Fibroblast of skin of left quadriceps (primary cell): ENCODE measurements at places on chromosomes 11 and 22.
A peak's percentile ranks its signal among the peaks of the same experiment; 100 is the strongest.

DNA sequence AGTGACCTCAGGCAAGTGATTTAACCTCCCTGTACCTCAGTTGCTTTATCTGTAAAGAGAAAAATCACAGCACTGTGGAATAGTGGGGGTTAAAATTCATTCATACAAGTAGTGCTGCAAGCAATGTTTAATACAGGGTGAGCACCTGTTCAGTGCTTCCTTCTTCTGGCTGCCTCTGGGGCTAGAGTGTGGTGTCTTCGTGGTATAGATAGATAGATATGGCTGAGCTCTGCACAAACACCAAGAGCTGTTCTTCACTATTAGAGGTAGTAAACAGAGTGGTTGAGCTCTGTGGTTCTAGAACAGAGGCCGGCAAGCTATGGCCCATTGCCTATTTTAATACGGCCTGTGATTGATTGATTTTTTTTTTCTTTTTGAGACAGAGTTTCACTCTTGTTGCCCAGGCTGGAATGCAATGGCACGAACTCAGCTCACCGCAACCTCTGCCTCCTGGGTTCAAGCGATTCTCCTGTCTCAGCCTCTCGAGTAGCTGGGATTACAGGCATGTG is 32.9 kb downstream of the LIMK2 start:
- no peak for DNase-seq

DNA sequence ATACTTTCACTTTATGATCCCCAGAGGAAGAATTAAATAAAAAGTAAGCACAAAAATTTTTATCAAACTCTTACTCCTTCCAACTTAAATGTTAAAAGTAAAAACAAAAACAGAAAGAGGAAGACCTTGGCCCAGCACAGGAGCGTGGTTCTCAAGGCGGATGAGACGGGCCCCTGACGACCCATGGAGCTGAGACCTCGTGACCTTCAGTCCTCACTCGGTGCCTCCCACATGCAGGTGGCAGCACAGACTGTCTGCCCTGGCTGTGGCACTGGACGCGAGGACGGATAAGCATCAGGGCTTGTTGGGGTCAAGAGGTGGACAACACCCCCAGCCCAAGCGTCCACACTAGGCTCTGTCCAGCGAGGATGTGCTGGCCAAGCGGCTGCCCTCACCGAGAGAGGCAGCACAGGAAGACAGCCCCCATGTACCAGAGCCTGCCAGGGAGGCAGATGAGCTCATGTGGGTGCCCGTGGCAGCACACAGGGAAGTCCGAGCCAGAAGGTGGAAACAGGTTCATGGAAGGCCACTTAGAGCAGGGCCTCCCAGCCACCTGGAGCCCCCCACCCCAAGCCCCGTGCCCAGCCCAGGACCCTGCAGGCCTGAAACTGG is 1389.8 kb downstream of the TBC1D22A start:
- DNase-seq = no peak

- no peak for DNase-seq
Observed at GRCh38 chr11:126638648-126639047, 283.2 kb downstream of the ST3GAL4 start.

DNA sequence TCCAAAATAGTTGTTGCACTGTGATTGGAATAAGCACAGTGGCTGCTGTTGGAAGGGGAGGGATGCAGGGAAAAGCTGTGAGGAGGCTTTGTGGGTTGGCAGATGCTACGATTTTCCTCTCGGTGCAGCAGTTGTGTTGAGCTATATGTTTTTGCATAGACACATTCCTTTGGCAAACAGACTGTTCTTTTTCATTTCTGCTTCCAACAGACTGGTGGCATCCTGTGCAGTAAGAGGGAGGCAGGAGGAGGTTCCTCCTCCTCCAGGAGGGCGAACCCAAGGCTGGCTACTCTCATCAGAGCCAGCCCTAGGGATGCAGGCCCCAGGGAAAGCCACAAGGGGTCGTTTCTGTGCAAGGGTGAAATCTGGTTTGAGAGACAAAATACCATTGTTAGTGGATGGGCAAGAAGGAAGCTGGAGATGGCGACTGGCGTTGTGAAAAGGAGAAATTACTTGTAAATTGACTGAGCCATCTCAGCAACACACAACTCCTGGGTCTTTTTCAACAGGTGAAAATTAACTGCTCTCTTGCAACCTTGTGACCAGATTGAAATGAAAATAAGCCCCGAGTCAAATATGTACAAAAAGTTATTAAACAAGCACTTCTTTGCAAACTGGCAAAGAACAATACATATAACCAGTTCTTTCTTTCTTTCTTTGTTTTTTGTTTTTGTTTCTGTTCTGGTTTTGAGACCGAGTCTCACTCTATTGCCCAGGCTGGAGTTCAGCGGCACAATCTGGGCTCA is 26.5 kb upstream of the UBASH3B start:
- DNase-seq = peak; percentile 64

DNA sequence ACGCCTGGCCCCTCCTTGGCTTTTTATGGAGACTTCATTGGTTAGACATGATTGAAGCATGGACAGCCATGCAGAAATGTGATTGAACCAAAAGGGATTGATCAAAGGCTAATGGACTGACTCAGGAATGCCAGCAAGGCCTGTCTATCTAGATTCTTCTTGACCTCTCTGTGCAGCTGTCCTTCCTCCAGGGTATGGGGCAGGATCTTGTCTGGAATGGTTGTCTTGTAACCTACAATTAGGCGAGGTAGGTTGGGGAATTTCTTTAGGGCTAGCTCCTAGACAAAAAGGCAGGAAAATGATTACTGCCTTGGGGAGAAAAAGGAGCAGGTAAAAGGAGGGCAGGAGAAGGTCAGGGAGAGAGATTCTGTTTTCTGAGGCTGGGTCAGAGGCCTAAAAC is 59.6 kb upstream of the INCENP start:
- DNase-seq = no peak

DNA sequence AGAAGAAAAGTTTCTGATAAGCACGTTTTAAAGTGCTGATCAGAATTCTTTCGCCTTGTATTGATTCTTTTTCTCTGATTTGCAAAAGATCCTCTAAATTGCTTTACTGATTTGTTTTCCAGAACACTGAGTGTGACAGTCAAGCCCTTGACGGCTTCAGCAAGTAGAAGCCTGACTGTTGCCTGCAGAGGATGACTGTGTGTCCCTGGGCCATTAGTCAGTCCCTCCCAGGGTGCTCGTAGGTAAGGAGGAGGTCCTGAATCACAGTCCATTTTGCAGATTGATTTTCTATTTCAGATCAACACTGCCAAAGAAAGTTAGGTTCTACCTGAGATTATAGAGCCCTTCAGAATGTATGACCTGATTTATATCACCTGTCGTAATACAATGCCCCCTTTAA is 38.6 kb upstream of the POGLUT3 start:
- DNase-seq = no peak

GRCh38 chr11:77503006-77503405 is 29.1 kb upstream of the PAK1 start:
- DNase-seq = peak; percentile 13

- no peak for DNase-seq
Observed at GRCh38 chr22:37273846-37274225, 8.5 kb upstream of the CYTH4 start.

DNA sequence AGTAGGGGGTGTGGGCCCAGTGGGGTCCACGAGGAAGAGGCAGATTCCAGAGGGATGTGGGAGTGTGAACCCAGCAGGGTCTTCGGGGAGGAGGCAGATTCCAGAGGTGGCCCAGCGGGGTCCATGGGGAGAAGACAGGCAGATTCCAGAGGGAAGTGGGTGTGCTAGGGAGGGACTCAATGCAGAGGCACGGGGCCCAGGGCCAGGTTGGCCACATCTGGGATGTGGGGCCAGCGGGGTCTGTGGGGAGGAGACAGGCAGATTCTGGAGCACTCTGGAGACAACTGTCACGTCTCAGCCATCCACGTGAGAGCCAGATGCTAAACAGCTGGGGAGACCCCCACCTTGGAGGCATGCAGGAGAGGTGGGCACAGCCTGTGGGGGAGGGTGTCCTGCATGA is 582.6 kb downstream of the TBC1D22A start:
- no peak for DNase-seq

DNA sequence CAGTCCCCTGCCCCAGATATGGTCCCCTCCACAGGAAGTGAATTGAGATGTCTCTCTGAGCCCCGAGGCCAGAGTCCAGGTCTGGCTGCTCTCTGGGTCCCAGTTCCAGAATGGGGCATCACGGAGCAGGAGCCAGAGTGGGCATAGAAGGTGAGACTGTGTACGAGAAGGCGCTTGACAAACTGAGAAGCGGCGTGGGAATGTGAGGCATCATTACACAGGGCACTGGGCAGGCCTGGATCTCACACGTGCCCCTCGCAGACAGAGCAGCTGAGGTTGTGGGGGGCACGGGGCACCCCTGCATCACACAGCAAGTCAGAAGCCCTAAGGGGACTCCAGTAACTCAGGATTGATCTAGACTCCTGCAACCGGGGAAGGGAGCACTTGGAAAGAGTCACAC is 9.2 kb downstream of the STARD10 start:
- no peak for DNase-seq

GRCh38 chr11:31240340-31240904 is 129.1 kb downstream of the DCDC1 start:
- DNase-seq = peak; percentile 12

DNA sequence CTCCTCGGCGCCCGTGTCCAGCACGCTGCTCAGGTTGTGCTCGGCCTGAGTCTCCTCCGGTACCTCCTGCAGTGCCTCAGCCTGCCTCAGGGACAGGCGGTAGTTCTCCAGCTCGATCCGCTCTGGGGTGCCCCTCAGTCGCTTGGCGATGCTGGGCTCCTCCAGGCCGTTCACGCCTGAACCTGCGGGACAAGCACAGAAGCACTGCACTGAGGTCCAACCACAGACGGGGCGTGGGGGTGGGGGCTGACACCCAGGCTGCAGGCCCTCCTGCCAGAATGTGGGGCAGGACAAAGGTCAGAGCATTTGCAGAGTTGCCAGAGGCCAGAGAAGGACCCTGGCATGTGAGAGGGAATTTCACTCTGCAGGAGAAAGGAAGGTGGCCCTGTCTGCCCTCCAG is 67.6 kb upstream of the BID start:
- DNase-seq = no peak

DNA sequence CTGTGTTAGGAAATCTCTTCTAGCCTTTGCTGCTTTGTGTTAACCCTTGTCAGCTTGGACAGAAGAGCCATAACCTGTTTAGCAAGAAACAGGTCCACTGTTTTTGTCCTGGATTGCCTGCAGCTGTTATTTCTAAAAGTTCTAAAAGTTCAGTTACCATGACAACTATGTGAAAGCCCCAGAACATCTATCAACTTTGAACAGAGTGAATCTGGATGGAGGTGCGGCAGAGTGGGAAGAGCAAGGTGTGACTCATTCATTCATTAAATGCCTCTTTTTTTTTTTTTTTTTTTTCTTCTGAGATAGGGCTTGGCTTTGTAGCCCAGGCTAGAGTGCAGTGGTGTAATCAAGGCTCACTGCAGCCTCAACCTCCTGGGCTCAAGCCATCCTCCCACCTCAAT is 50.5 kb downstream of the RBX1 start:
- no peak for DNase-seq

DNA sequence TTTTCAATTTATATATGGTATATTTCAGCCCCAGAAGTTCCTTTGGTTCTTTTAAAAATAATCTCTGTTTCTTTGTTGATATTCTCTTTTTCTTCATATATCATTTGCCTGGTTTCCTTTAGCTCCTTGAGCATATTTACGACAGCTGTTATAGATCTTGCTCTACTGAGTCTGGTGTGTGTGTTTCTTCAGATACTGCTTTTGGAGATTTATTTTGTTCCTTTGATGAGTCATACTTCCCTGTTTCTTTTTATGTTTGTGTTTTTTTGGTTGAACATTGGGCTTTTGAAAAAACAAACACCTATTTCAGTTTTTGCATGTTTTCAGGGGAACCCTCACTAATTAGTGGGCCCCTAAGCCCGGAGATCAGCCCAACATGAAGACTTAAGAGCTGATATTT is 23.3 kb downstream of the GLB1L2 start:
- DNase-seq = no peak

DNA sequence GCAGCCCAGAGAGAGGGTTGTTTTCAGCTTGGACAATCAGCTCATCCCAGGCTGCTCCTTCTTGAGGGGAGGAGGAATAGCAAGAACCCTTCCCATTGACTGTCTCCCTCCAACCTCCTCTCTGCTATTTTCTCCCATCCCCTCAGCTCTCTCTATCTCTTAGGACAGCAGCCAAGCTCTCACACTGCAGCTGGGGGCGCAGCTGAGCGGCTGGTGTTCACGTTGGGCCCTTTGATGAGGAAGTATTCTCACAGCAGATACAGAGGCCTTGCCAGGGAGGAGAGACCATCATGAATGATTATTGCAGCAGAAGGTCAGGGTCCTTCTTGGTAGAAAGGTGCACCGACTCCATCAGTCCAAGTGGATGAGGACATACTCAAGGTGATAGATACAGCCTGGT is 26.5 kb upstream of the CADM1 start:
- DNase-seq = no peak

DNA sequence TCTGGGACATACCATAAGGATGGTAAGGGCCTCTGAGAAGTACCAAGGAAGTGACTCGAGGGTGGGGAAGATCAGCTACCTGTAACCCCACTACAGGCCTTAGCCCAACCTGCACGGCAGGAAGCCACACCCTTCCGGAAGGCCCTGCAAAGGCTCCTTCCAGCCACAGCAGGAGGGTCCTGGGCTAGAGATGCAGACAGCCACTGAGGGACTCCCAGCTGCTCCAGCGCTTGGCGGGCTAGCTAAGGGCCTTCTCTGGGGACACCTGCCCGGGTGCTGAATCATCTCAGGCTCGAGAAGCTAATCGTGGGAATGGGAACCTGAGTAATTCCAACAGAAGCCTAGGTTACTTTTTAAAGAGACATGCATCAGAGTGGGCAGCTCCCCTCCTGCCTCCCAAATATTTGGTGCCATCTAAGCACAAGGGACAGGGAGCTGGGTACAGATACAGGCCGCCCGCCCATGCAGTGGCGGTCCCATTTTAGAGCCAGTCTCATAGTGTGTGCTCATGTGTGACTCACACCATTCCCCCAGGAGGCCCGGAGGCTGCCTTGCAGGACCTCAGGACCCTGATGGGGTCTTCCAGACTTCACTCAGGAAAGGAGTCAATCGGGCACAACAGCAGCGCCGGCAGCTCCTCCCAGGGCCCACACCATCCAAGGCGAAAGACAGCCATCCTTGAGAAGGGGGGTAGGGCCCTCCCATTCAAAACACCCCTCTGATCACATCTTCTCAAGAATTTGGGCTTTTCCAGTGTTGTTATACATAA is 8.0 kb downstream of the MYH9 start:
- no peak for DNase-seq

- no peak for DNase-seq
Observed at GRCh38 chr22:38731703-38732161, 24.1 kb downstream of the SUN2 start.

DNA sequence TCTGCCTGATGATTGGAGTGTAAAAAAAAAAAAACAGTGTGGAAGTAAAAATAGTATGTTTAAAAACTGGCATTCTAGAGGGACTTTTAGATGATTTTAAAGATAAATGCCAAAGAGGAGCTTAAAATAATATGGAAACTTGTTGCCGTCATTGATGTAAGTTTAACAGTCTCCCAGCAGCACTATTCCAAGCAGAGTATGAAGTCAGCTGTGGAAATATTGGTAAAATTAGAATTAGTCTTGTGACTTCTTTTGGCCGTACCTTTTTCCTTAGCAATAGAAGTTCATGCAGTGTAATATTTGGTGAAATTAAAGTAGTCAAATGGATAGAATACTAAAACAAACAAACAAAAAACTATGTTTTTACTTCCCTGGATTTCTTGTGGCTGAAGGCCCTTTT is 134.9 kb downstream of the METTL15 start:
- DNase-seq = no peak
